Activated CD8-positive, alpha-beta T cell treated with anti-CD3 and anti-CD28 coated beads, Interleukin-2, amount 10 ng/mL, durations not matched to agents 7 days and 5 days (primary cell): ENCODE measurements at places on chromosomes 12 and 14. TPM values are rescaled to one million over a fixed set of nuclear protein-coding genes. Genes with fewer than 3 reads are reported as not detected.

Gene FSCB
- not detected for total RNA-seq

Gene RNASE7
- not detected for total RNA-seq

Gene P2RX7
- total RNA-seq = 8.9 TPM

Gene A2ML1
- not detected for total RNA-seq

Gene SUSD6
- 40.0 TPM for total RNA-seq

Gene HOXC9
- not detected for total RNA-seq

Gene PRB3
- total RNA-seq = not detected

Gene ORAI1
- 69.6 TPM for total RNA-seq

Gene VRTN
- total RNA-seq = not detected

Gene POTEG
- total RNA-seq = not detected

Gene BHLHE41
- total RNA-seq = not detected

Gene PNN
- total RNA-seq = 103 TPM

Gene GALNT4
- 15.4 TPM for total RNA-seq

Gene MCRS1
- 85.9 TPM for total RNA-seq

Gene RBM23
- total RNA-seq = 77.1 TPM

Gene TRPV4
- not detected for total RNA-seq
